ENCODE measurements at places on chromosomes 11 and 22. TPM values are rescaled to one million over a fixed set of nuclear protein-coding genes. Genes with fewer than 3 reads are reported as not detected.

The ZNF280A gene
- not detected for total RNA-seq

The TEAD1 gene
- 84.1 TPM for total RNA-seq

The EHF gene
- total RNA-seq = not detected

The ME3 gene
- total RNA-seq = 18.9 TPM

The FOLR2 gene
- total RNA-seq = not detected

The MIAT gene
- 45.6 TPM for total RNA-seq

The TOLLIP gene
- 38.0 TPM for total RNA-seq

The RIMBP3C gene
- total RNA-seq = 1.4 TPM

The C1QTNF5 gene
- total RNA-seq = 2.1 TPM

The TYR gene
- not detected for total RNA-seq

The MAPK8IP2 gene
- total RNA-seq = 30.4 TPM

The SMIM35 gene
- total RNA-seq = not detected

The ARFIP2 gene
- total RNA-seq = 52.4 TPM

The MPZL2 gene
- total RNA-seq = not detected

The GSTT2B gene
- 2.1 TPM for total RNA-seq

The PATE2 gene
- 0.70 TPM for total RNA-seq

The TRIM49B gene
- total RNA-seq = 0.32 TPM

The POGLUT3 gene
- 31.2 TPM for total RNA-seq

The RAB3IL1 gene
- 3.4 TPM for total RNA-seq

The MUC6 gene
- not detected for total RNA-seq

The PDE3B gene
- 24.3 TPM for total RNA-seq

The CTSW gene
- total RNA-seq = not detected

The HSPA8 gene
- 1,580 TPM for total RNA-seq

The POU2F3 gene
- not detected for total RNA-seq

The APOA4 gene
- not detected for total RNA-seq
